ENCODE measurements at places on chromosomes 6 and 20. TPM values are rescaled to one million over a fixed set of nuclear protein-coding genes. Genes with fewer than 3 reads are reported as not detected.

BPIFB1 gene
- total RNA-seq = not detected

MSH5 gene
- total RNA-seq = 15.7 TPM

SLC17A1 gene
- total RNA-seq = not detected

ANKEF1 gene
- 2.2 TPM for total RNA-seq

COX4I2 gene
- total RNA-seq = not detected

TRIM40 gene
- not detected for total RNA-seq

PANK2 gene
- 34.8 TPM for total RNA-seq

SERPINB6 gene
- 233 TPM for total RNA-seq

DNA sequence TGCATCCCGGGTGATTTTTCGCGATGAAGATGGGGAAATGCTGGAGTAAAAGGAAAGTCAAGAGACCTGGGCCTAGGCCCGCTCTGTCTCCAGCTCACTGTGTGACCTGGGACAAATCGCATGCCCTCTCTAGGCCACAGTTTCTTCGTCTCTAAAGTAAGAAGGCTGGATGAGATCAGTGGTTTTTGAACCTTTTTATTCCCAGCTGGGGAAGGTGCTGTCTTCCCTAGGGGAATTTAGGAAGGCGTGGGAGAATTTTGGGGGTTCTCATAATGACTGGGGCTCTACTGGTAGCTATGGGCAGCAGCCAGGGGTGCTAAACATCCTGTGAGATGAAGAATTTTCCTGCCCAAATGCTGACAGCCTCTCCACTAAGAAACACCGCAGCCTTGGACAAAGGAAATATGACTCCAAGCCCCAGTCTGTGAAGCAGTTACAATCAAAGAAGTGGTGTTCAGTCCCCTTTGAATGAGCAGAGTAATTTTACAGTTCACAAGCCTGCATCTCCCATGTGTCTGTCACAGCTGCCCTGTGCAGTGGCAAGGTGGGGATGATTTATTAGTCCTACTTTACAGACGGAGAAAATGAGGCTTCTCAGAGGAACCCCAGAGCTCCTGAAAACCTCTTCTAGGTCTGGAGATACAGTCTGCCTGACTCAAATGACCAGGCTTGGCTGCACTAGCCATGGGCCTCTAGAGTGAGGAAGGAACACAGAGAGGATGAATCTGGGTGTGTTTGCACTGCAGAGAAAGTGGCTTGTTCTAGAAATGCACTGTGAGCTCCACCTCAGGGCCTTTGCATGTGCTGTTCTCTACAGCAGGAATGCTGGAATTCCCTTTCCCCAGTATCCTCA lies 57.2 kb downstream of the RAB44 start:
- H3K27me3 ChIP-seq = no peaks in the 10 kb centered on the region
- DNase-seq = no peak
- no peaks in the 10 kb centered on the region for H3K36me3 ChIP-seq

- H3K27ac ChIP-seq = no peak overlapping the region
- no peaks in the 10 kb centered on the region for H3K4me1 ChIP-seq
- no peak for DNase-seq
- no peak overlapping the region for H3K4me3 ChIP-seq
These were observed 89.4 kb downstream of the RTN4IP1 start for GRCh38 chr6:106539936-106540335.

DNA sequence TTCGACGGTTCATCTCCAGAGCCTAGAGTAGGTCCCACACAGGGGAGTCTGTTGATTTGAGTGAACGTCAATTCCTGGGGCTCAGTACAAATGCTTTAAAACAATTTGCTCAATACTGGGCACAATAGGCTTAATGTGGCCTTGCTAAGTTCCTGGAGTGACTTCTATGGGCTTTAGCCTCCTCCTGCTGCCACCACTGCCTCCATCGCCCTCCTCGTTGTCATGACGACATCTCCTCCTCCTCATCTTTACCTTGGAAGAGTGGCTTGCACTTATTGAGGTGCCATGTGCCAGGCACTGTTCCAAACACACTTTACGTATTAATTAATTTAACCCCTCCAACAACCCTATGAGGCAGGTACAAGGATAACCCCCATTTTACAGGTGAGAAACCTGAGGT lies 11.8 kb upstream of the ZMYND8 start:
- no peak overlapping the region for H3K27ac ChIP-seq
- H3K4me3 ChIP-seq = no peak overlapping the region
- no peaks in the 10 kb centered on the region for H3K4me1 ChIP-seq

DNA sequence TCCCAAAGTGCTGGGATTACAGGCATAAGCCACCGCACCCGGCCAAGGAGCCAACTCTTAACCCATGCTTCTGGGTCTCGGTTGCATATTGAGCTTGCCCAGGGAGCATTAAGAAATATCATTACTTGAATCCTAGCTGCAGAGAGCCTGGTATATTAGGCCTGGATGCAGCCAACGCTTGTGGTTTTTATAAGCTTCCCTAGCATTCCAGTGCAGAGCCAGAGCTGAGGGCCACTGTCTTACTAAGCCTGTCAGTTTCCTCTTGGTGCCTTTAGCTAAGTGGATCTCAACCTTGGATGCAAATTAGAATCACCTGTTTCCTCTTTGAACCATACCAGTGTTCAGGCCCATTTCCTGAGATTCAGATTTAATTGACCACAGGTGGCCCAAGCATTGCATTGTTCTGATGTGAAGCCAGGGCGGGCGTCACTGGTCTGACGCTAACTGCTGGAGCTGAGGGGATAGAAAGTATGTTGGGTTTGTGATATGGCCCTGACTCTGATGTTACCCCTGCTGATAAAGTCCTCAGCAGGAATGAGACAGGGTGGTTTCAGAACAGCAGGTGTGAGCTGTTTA lies 76.3 kb downstream of the BTBD3 start:
- H3K36me3 ChIP-seq = no peaks in the 10 kb centered on the region
- H3K27ac ChIP-seq = no peak overlapping the region

GRCh38 chr6:168638468-168639271 lies 197.7 kb downstream of the SMOC2 start:
- H3K4me3 ChIP-seq = no peak overlapping the region
- H3K36me3 ChIP-seq = no peaks in the 10 kb centered on the region
- no peaks in the 10 kb centered on the region for H3K27me3 ChIP-seq
- no peak for DNase-seq
- no peak overlapping the region for H3K27ac ChIP-seq
- H3K4me1 ChIP-seq = peaks cover 6% of the 10 kb centered on the region

DNA sequence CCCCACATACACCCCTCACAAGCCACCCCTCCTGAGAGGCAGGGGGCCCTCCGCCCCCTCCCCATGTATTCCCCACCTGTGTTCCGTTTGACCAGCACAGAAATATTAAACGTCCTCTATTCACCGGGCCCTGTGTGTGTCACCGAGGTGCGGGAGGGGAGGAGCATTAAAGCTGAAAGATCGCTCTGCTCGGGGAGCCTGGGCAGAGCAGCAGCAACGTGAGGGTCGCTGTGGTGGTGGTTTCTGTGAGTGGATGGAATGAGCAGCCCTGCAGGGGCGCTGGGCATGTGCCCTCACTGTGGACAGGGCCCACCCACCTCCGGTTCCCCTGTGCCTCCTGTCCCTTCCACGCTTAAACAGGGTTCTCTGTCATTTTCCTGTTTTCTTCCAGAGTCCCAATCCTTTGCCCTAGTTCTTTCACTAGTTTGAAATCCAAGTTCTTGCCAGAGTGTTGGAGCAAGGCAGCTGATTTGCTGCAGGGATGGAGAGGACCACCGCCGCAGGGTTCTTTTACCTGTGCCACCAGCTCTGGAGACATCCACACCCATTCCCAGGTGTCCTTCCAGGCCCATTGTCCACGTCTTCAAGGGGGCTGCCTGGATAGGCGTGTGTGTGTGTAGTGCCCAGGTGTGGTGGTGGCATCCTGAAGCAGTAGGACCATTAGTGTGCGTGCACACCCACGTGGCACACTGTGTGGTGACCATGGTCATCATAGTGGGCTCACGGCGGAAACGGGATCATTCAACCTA lies 37.6 kb upstream of the MDFI start:
- H3K27me3 ChIP-seq = no peaks in the 10 kb centered on the region
- peaks cover 10% of the 10 kb centered on the region for H3K4me1 ChIP-seq
- DNase-seq = no peak
- no peaks in the 10 kb centered on the region for H3K36me3 ChIP-seq

GRCh38 chr6:16168858-16169257 lies 40.0 kb downstream of the MYLIP start:
- H3K4me3 ChIP-seq = no peak overlapping the region
- DNase-seq = no peak
- H3K4me1 ChIP-seq = peaks cover 1% of the 10 kb centered on the region

DNA sequence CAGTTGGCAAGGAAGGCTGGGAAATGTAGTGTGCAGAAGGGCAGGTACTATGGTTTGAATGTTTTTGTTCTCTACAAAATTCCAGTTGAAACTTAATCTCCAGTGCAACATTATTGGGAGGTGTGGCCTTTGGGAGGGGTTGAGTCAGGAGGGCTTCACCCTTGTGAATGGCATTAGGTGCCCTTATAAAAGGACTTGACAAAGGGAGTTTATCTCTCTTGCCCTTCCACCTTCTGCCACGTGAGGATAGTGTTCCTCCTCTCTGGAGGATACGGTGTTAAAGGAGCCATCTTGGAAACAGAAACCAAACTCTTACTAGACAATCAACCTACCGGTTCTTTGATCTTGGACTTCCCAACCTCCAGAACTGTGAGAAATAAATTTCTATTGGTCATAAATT lies 82.2 kb upstream of the LRFN2 start:
- no peaks in the 10 kb centered on the region for H3K36me3 ChIP-seq
- no peak overlapping the region for H3K27ac ChIP-seq
- H3K4me1 ChIP-seq = no peaks in the 10 kb centered on the region
- H3K27me3 ChIP-seq = no peaks in the 10 kb centered on the region
- H3K4me3 ChIP-seq = no peak overlapping the region

GRCh38 chr6:37916675-37917074 lies 97.1 kb downstream of the ZFAND3 start:
- no peak overlapping the region for H3K4me3 ChIP-seq
- H3K27me3 ChIP-seq = no peaks in the 10 kb centered on the region
- DNase-seq = no peak
- H3K36me3 ChIP-seq = no peaks in the 10 kb centered on the region
- H3K27ac ChIP-seq = no peak overlapping the region

DNA sequence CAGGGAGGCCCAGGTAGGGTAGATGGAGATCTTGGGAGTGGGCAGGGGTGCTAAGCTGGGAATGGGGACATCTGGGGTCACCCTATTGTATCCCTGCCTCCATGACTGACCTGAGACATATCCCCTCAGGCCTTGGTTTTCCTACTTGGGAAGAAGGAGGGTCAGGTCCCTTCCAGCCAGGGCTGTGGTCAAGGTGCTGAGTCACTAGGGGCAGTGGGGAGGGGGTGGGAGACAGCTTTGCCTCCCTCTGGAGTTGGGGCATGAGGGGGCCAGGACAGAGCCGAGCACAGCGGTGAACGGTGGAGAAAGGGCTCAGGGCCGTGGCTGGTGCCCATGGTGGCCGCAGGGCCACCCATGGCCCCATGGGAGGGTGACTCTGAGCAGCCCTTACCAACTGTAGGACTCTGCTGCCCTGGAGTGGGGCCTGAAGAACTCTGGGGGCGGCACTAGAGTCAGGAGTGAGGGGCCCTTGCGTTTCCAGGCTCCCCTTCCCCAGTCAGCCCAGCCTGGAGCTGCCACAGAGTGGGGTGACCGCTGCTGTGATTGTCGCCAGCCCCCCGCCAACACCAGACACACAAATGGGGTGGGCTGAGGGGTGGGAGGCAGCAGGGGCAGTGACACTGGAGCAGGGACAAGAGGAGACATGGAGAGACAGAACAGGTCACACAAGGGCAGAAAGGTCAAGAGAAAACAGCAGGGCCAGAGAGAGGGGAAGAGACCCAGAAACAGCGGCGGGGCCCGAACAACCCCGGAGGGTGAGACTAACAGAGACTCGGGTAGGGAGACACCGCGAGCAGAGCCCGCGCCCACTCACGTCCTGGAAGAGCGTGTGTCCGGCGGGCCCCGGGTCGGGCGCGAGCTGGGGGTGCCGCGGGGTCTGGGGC lies 576 bp downstream of the NECAB3 start:
- H3K4me3 ChIP-seq = peak overlapping the region; percentile 97
- peak; percentile 39 for DNase-seq
- H3K27me3 ChIP-seq = no peaks in the 10 kb centered on the region
- peak overlapping the region; percentile 96 for H3K27ac ChIP-seq

DNA sequence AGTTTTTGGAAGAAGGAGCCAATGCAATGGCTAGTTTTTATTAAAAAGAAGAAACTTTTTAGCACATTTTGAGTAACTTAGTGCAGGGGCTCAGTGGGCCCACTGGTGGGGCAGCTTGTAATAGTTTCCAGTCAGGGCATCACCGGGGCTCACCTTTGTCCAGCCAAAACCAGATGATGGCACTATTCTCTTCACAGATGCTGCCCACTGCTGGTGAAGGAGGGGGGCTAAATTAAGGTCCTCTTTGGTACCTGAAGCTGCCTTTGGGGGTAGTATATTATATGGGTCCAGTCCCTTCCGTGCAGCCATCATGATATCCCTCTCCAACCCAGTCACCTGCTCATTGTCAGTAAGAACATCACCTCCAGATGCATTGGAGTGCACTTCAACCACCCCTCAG lies 182.9 kb downstream of the PDE7B start:
- H3K4me3 ChIP-seq = no peak overlapping the region
- no peak for DNase-seq
- no peaks in the 10 kb centered on the region for H3K36me3 ChIP-seq
- no peak overlapping the region for H3K27ac ChIP-seq
- H3K27me3 ChIP-seq = no peaks in the 10 kb centered on the region

DNA sequence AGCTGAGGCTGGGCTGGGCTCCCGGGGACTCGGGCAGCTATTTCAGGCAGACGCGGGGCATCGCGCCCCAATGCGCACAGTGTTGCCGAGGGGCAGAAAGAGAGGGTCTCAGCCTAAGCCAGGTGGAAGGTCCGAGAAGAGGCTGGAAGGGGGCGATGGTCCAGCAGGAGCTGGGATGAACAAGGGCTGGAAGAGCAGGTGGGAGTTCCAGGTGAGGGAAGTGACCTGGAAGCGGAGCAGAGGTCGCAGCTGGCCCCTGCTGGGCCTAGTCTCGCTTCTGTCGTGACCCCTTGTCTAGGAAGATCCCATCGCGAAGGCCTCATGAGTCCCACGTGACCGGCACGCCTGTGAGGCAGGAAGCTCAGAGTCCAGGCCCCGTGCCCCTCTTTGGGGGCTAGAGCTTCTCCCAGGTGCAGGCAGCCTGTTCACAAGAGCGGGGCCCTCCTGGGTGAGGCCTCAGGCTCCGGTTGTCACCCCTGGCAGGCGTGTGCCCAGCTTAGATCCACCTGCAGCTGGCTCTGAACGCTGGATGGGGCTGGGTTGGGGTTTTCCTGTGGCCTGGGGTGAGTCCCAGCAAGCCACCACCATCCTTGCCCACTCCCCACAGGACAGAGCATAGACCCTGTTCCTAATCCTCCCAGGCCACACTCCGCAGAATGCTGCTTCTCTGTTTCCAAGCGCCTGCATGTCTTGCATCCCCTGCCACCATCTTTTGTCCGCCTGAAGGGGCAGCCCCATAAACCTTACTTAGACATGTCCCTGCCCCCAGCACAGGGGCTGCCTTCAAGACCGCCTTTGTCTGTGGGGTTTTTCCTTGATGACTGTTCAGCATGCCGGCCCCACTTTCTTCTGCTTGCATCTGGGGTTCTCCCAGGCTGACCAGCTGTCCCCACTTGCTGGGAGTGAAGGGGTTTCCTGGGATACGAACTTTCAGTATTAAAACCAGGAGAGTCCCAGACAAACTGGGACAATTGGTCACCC lies 15.1 kb downstream of the SLC22A3 start:
- DNase-seq = no peak
- H3K27ac ChIP-seq = no peak overlapping the region
- no peaks in the 10 kb centered on the region for H3K27me3 ChIP-seq

- H3K36me3 ChIP-seq = no peaks in the 10 kb centered on the region
- DNase-seq = no peak
- no peak overlapping the region for H3K4me3 ChIP-seq
These were observed 111.1 kb downstream of the SULF2 start for GRCh38 chr20:47674145-47674544.

All from adrenal gland (tissue), 19 donors.